ENCODE measurements at places on chromosomes 16 and 17.

DNA sequence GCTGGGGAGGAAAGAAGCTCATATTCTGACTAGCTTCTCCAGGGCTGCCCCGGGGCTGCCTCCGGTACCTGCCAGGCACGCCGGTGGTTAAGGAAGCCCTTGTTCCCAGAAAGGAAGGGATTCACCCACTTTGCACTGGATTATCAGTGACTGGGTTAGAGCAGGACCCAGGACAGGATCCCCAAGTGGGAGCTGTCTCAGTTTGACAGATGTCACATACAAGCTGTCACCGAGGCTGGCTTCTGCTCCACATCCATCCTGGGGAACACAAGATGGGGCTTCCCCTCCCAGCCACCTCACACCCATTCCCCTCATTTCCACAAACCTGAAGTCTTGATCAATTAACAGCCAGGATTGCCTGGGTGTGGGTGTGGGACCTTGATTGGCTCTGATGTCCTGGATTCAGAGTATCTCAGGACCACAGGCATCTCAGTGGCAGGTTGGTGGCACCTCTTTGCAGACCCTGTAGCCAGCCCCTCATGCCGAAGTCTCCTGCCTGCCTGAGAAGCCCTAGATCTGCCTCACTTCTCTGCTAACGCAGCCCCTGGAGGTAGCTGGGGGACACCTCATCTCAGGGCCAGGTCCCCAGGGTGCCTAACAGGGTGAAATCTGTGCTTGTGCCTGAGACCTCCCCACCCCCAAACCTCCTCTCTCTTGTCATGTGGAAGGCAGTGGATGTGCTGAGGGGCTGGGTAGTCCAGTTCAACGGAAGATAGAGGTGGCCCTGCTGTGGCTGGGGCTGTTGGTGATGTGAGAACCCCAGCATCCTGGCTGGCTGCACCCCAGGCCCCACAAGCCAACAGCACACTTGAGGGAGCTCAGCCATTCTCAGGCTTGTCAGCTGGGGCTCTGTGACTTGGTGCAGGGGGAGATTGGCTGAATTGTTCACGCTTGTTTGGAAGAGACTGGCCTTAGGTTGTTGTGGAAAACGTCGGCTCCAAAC is 1.4 kb downstream of the CACNG5 start:
- DNase-seq: no peak

- DNase-seq: peak; percentile 58
Measured at GRCh38 chr16:88456356-88457292, 3.5 kb downstream of the ZFPM1 start.

- no peak for DNase-seq
Measured at GRCh38 chr16:82118749-82119148, 51.3 kb downstream of the MPHOSPH6 start.

GRCh38 chr17:53659181-53659580 is 163.5 kb upstream of the KIF2B start:
- DNase-seq: no peak

DNA sequence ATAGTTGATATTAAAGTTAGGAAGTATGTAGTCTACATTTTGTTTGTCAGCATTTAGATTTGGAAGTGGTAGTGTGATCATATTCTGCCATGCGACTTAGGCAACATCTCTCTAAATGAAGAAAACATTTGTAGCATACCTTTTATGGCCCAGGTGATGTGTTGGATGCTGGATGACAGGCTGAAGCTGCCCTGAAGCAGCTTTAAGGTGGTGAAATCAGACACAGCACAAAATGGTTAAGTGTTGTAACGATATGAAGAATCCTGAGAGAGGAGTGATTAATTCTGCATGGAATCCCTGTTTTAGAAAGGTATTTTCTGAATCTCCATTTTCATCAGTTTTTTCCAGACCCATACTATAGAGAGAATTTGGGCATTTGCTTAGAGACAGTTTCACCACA is 28.3 kb downstream of the AATF start:
- no peak for DNase-seq

GRCh38 chr16:61261315-61261714 is 774.9 kb downstream of the CDH8 start:
- no peak for DNase-seq

GRCh38 chr16:17330044-17330443 is 140.7 kb downstream of the XYLT1 start:
- no peak for DNase-seq

GRCh38 chr16:2033057-2033908 is 6.6 kb downstream of the NHERF2 start:
- DNase-seq: no peak

DNA sequence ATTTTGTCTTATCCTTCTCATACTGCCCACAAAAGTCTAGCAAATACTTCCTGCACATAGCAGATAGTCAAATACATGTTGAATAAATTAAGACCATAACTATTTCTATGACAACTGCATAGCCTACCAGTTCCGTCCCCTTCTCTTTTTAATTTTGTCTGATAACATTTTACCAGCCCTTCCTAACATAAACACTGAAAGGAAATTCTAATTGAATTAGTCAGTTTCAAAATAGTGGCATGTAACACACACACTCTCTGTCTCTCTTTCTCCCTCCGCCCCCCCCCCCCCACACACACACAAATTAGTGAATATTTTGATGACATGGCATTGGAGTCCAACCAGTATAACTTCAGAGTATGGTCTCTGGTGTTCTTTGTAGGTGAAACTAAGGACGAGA is 41.8 kb downstream of the TNRC6C start:
- no peak for DNase-seq

All from stimulated activated CD8-positive, alpha-beta memory T cell treated with anti-CD3 and anti-CD28 coated beads, Interleukin-4, amount 100 ng/mL, for 4 hours (primary cell).